CD4-positive, alpha-beta T cell treated with Interleukin-6 at 100 ng/mL for 8 hours (primary cell): ENCODE measurements at places on chromosomes 7 and 10.

GRCh38 chr7:16936626-16937422, 55.0 kb upstream of the AGR3 start:
- DNase-seq: no peak

GRCh38 chr10:28704464-28705161, 27.3 kb downstream of the BAMBI start:
- no peak for DNase-seq

- DNase-seq: peak; percentile 56
Observed at GRCh38 chr7:105429746-105430612, 41.3 kb upstream of the SRPK2 start.

DNA sequence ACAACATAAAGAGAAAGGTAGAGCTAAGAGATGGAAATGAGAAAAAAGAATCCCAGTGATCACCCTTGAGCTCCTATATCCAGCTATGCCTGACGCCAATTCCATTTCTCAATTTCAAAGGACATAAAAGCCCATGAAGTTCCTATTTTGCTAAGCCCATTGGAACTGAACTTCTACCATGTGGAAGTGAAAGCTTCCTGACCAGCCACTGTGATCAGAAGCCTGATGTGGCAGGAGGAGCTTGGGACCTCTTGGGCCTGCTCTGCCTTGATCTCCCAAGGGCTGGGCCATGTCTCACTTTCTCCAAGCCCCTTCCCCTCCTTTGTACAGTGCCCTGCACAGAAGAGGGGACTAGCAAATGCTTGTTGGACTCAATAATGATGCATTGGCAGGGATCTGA, 52.7 kb downstream of the PRLHR start:
- no peak for DNase-seq

GRCh38 chr7:150962553-150963399, 15.3 kb downstream of the KCNH2 start:
- DNase-seq: peak; percentile 48

DNA sequence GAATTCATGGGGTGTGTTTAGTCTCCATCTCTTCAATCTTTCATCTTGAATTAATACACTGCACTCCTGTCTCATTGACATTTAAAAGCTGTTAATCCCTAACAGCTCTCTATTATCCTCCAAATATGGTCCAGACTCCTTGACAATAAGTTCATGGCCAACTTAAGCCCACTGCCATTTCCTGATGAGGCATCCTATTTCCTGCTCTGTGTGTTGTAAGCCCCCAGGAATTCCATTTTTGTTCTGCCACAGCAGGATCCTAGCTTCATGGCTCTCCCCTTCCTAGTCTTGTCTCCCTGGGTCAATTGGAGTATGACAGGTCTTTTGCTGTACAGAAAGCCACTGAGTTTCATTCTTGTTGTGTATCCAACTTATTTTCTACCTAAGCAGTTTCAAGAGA, 218.8 kb downstream of the OTUD1 start:
- no peak for DNase-seq

- DNase-seq: no peak
Observed at GRCh38 chr7:6399351-6399750, 48.4 kb downstream of the DAGLB start.

DNA sequence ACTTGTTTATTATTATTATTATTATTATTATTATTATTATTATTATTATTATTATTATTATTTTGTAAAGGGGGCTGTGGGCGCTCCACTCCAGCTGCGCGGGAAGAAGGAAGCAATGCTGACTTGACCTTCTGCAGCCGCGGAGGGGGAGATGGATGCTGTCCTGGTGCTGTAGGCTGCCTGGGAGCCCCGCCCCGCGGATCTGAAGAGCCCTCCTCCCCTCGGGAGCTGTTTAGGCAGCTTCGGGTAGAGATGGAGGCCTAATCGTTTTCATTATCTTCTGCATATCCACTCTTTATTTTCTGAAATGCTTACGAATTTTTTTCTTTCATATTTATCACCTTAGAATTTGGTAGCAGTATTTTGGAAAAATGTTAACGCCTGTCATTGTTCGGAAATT, 101.2 kb upstream of the KLF6 start:
- DNase-seq: no peak

DNA sequence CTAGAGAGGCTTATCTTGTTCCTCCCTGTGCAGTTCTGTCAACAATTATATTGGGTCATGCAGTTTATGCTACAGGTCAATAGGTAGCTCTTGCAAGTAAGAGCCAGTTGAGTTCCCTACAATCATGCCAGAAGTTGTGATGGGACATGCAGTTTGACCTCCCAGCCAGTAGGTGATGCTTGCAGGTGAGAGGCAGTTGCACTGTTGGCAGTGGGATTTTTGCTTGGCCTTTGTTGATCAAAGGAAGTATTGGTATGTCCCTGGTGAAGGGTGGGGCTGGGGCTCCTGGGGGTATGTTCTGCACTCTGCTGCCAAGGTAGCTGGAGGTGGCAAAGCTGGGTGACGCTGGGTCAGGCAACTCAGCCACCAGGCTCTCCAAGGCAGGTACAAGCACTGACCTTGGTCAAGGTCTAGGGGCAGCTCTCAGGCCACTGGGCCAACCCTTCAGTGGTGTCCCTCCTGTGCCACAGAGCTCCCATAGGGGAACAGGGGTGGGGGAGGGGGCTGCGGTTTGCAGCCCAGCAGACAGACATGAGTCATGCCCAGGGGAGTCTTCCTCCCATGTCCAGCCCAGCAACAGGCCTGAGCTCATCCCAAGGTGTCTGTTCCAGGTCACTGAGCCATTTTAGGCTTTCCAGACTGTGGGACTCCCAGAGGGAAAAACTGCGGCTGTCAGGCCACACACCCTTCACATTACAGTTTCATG, 43.3 kb downstream of the MEOX2 start:
- DNase-seq: no peak

DNA sequence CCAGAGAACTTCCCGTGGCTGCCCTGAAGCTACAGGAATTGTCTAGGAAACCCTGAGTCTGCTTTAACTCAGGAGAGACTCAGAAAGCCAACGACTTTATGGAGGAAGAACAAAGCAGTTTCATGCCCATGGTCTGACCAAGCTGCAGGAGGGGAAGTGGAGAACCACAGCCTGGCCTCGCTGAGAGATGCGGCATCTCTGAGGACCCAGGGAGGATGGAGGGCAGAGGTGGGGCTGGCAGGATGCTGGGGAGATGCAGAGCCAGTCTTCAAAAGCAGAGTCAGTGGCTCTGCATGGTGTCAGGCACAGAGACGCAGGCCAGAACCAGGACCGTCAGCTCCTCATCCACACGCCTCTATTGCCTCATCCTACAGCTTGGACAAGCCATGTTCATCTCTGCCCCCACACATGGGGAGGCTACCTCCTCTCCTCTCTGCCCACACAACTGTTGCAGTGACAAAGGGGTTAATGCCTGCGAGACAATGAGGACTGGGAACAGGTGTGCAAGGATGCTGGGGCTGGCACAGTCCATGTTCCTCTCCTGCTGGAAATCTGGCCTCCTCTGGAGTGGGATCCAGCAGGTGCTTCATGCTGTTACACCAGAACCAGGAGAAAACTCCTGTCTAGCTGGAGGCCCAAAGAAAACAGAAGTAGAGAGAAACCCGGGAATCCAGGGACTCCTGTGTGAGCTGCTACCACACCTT, 267.0 kb downstream of the PLXNA4 start:
- DNase-seq: no peak

GRCh38 chr7:28509251-28510025, 97.1 kb downstream of the CREB5 start:
- no peak for DNase-seq

DNA sequence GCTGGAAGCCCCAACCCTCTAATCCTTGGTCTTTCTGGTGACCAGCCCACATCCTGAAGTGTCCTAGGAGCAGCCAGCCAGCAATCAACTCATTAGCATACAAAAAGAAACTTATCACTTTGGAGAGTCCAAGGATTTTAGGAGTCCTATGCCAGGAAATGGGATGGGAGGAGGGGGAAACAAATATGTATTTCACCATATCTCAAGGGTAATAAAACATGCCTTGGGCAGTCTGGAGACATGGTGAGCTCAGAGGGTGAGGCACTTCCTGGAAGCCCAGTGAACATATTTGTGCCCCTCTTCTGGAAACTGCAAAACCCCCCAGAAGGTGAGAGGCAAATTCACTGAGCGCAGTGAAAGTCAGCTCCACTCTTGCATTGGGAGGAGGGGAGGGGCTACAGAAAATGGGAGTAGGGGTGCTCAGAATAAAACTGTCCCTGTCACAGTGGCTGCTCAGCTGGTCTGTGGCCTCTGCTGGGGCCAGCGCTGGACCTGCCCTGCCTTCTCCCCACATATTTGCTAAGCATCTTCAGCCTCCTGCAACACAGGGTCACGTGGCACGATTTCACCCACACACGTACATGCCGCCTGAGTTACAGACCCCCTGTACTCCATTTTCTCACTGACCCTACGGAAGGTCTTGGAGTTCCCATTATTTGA, 17.7 kb upstream of the ZMIZ1 start:
- DNase-seq: no peak

DNA sequence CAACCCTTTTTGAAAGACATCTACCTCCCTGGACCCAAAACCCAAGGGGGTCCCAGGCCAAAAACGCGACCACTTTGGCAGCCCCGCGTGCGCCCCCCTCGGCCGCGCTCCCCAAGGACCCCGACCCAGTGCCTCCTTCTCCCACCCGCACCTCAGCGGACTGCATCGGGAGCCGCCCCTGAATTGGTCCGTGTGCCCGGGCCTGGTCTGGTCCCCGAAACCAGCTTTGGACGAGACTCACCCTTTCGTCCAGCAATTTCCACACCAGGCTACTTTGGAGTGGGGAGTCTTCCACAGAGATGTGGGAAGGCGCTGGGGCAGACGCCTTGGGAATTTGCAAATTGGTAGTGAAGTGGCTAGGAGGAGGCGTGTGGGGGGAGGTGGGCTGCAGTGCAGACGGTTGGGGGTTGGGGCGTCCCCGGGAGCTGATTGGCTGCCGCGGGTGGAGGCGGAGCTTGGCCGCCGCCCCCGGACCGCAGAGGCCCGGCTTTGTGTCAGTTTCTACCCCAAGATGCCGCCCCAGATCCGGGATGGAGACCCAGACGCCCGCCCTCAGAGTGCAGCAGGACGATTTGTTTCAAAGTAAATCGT, 16.9 kb downstream of the TCAF1 start:
- no peak for DNase-seq

DNA sequence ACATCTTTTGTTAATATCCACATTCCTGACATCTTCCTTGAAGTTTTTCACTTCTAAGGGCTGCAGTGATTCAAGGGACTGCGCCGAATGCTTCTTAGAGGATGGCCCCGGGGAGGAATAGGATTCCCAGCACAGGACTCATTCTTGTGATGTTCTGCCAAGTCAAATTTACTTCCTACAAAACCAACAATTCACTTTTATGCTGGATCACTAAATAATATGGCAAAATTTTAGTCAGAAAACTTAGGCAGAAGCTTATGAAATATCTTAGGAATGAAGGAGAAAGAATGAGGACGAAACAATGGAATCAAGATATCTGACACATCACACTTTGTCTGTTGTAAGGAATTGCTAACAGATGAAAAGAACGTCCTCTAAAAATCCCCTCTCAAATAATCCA, 151.5 kb downstream of the JAZF1 start:
- no peak for DNase-seq
